ENCODE measurements at places on chromosomes 7 and 10.

DNA sequence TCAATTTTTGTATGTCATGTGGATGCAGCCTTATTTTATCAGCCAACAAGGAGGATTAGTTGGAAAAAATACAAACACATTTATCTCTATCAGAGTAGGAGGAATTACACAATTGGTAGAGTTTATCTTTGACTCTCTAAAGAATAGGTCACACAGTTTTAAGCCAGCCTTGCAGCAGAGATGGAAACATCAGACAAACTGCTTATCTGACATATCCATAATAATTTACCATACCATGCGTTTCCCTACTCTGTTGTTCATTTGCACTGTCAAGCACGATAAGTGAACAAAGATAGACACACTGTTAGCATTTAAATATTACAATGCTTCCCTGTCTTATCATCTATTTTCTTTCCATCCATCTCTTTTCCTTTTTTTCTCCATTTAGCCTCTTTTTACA is 283.7 kb upstream of the SMIM30 start:
- DNase-seq, result no peak

- DNase-seq, result no peak
Observed at GRCh38 chr10:116331815-116332214, 7.6 kb downstream of the CCDC172 start.

DNA sequence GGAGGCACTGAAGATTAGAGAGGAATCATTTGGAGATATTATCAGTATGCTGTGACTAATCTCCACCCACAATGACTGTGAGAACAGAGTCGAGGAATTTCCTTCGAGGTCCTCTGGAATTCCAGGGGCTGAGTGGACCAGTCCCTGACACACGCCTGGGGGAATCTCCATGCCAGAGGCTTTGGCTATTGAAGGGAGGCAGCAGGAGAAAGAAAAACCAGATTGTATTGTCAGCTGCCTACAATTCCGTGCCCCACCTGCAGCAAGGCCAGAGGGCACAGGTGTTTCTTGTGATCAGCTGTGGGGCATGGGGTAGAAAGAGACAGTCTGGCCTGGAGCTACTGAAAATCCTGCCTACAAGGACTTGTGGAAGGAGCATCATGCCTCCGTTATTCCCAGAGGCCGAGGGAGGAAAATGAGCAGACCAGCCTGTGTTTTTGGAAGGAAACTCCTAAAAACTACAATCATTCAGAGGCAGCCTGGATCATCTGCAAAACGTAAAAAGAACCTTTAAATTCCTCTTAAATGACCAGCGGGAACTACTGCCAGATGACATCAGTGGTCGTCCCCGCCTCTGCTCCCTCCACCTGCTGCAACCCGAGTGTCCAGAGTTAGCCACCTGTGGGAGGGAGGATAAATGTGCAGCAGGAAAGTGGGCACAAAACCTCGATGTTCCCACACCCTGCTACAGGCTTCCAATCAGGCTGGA is 25.4 kb upstream of the ANK3 start:
- no peak for DNase-seq

GRCh38 chr10:98589007-98589406 is 142.3 kb upstream of the HPS1 start:
- peak; percentile 27 for DNase-seq

DNA sequence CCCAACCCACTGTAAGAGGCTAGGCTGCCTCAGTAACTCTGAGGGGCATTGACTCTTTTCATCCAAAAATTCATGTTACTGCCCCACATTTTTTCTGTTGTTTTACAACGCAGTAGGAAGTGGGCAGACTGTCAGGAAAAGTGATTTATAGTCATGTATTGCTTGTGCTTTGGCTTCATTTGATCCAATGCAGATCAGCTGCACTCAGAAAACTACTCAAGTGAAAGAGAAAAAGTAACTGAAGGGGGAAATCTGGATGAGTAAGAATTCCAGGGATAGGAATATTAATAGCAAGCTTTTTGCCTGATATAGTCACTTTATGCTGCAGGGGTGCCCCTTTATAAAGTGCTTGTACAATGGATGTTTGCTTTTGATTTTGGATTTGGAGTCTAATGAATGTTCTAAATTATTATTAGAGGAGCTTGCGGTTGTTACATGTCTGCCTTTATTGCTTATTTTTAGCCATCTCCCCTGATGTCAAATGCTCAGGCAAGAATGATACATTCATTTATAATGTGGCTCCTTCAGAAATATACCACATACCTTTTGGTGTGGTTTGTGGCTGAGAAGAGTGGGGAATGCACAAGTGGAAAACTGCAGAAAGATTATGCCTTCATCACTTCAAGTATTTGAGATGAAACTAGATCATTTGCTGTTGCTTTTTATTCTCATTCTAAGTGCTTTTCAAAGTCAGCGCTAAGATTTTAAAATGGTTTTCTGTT is 86.1 kb downstream of the EGFR start:
- no peak for DNase-seq

GRCh38 chr7:27619492-27619891 is 43.2 kb downstream of the HIBADH start:
- DNase-seq, result no peak

Data from posterior cingulate gyrus (tissue), 11 donors.